Right forelimb (tissue), 1 donor: ENCODE measurements at places on chromosomes 11 and 22.

GRCh38 chr22:48870436-48870835, 957.2 kb downstream of the BRD1 start:
- DNase-seq, result no peak

GRCh38 chr11:31240340-31240904, 129.1 kb downstream of the DCDC1 start:
- no peak for DNase-seq

- peak; percentile 96 for DNase-seq
These were observed at the start of gene CDON for GRCh38 chr11:126062679-126063506. CDON (minus strand) TSS chr11:126062866; CDS start chr11:126023476, 39,390 bp downstream.

DNA sequence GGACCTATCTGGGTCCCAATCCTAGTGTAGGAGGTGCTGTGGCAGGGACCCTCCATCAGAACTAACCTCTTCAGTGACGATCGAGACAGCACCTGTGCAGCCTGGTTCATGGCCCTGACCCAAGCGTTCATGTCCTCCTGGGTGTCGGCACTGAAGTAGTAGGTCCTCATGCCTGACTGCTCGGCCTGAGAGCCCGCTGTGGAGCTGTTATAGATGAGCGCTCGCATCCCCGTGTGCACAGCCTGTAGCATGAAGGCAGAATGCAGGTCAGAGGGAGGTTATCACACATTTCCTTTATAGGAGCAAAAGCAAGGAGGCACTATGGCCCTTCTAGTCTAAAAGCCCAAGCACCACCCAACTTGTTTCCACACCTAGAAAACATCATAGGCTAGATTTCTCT, 103.0 kb downstream of the C11orf58 start:
- DNase-seq, result no peak

- no peak for DNase-seq
These were observed 87.3 kb downstream of the SIK3 start for GRCh38 chr11:117010808-117011540.

- DNase-seq, result no peak
These were observed 5.4 kb downstream of the PDE2A start for GRCh38 chr11:72668629-72669347.

- DNase-seq, result no peak
These were observed 5.5 kb downstream of the RCOR2 start for GRCh38 chr11:63911440-63911839.

- no peak for DNase-seq
These were observed 52.5 kb upstream of the CARD18 start for GRCh38 chr11:105192115-105192514.

DNA sequence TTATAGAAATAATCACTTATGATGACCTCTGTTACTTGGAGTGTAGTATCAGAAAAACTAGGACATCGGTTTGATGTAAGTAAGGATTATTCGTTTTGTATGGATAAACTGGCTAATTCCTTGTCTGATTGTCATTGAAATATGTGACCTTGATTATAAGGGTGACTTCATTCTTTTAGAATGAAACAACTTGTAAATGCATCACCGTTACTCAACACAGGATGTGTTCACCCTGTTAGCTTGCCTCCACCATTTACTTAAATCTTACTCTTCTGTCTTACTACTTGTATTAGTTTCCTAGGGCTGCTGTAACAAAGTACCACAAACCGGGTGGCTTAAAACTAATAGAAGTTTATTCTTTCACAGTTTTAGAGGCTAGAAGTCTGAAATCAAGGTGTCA, 7.9 kb downstream of the SFI1 start:
- DNase-seq, result no peak

DNA sequence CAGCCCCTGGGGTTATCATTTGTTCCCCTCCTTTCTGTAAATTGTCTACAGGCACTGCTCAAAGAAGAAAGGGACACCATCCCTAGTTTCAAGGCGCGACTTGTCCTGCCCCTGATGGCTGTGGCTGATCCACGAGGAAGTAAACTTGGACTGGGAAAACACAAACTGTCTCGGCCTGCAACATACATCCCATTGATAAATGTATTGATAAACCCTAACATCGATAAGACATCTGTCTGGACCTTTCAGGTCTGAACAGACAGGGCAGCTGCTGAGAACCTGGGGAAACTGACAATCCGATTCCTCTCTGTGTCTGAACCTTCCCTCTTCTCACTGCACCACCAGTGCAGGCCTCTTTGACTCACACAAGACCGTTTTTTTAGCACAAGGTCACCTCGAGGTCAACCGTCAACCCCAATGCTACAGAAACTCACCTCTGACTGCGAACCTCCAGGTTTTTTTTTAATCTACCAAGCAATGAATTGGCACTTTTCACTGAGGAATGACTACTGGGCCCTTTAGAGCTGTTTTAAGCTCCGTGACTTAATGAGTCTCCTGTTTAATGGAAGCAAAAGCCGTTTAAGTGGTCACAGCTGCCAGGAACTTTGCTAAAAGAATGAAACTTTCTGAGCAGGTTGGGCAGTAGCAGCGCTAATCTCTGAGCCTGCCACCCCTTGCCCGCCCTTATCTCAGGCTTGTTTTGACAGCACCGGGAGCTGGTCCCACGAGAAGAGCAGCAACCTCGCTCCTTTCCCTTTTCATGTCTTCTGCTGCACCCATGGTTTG, 203.8 kb upstream of the TMEM45B start:
- no peak for DNase-seq

DNA sequence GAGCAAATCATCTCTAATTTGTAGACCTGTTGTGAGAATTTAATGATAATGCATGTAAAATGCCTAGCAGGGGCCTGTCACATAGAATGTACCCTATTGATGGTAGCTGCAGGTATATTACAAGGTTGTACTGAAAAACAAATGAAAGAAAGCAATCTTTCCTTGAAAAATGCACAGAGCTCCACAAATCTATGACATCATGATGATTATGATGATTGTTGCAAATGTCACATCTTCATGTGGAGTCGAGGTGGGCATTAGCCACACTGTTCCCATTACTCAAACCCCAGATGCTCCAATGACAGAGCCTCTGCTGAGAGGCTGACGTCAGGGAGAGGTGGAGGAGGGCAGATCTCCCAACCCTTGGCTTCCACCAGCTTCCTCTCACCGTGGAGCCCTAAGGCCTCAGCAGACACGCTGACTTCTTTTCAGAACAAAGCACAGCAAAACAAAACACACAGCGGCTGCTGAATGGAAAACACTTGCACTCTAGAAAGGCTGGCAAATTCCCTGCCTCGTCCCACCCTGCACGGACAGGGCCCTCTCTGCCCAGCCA, 298.3 kb downstream of the KIRREL3 start:
- no peak for DNase-seq

- DNase-seq, result no peak
These were observed 88.7 kb downstream of the STIM1 start for GRCh38 chr11:3944198-3944597.

GRCh38 chr11:18222814-18223421, 13.7 kb downstream of the SAA4 start:
- DNase-seq, result no peak

DNA sequence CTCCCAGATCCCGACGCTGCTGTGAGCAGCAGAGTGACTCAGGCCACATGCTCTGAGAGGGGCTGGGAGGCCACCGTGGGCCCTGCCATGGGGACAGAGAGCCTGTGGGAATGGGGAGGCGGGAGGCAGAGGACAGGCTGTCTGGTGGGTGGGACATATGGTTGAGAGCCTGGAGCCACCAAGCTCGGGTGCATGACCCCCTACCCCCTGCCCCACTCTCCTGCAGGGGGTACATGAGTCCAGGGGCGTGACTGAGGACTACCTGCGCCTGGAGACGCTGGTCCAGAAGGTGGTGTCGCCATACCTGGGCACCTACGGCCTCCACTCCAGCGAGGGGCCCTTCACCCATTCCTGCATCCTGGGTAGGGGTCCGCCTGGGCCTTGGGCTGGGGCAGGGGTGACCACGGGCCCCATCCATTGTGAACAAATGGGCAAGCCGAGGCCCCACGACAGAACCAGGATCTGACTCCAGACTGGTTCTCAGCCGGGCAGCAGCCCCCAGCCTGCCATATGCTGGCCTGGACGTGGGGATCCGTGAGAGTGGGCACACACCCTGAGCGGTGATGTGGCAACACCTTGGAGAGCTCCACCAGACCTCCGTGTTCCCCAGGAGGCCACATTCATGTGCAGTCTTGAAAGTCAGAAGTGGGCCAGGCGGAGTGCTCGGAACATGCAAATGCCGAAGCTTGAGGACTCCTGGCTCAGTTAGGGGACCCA, 17.4 kb upstream of the ARHGAP8 start:
- DNase-seq, result no peak

GRCh38 chr22:31846161-31847115, 92.6 kb downstream of the DEPDC5 start:
- DNase-seq, result no peak

DNA sequence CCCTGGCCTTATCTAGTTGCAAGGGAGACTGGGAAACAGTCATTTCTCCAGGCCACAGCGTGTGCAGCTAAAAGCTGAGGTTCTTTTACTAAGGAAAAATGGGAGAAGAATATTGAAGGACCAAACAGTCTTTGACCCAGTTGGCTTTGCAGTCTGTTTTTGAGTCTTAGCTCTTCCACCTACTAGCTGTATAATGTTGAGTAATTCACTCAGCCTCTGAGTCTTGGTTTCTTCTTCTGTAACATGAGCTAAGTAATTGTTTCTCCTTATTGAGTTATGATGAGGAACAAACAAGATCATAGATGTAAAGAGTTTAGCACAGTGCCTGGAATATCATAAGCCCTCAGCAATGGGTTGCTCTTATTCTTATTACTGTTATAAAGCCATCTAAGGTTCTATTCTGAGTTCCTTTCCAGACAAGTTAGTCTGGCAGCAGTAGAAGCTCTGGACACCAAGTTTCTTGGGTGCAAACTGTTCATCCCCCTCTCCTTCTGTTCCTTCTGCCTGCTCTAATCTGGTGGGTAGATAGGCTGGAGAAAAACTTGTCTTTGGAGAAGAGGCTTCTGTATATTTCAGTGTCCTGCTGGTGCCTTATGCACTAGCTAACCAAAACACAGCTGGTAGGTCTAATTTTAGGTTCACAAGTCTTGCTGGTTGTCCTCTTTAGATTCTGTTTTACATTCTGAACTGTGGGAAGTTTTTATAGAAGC, 13.5 kb downstream of the TRIM44 start:
- DNase-seq, result no peak
